ENCODE measurements at places on chromosomes 11 and 22.

DNA sequence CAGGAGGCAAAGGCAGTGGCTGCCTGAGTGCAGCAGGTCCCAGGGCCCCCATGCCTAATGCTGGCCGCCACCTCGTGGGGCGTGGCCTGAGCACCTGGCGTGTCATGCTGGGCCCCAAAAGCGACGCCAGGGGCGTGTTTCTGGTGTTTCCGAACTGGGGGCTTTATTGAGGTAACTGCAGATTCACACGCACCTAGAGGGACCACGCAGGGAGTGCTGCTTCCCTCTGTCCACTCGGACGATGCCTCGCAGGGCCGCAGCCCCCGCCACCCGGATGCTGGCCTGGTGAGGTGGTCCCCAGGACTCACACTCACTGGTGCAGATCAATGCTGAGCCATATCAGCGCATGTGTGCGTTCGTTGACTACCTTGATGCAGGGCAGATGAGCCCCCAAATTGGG lies 736.2 kb downstream of the BRD1 start:
- DNase-seq: no peak

DNA sequence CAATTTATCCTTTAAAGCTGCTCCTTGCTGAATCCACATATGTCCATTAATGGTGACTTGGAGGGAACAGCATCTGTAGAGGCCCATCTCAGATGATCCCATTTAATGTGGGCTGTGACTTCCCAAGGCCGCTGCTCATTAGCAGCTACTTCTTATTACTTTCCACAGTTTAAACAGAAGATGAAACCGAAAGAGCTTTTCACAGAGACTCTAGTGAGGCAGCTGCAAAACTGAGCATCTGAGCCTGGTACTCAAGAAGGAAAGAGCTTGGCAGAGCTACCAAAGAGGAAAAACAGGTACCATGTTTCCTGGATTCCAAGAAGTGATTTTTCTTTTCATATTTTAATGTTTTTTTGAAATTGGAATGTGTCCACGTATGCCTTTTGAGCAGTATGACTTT lies 110.5 kb upstream of the NARS2 start:
- no peak for DNase-seq

- no peak for DNase-seq
Observed at GRCh38 chr11:87871056-87871455, 304.2 kb downstream of the RAB38 start.

- peak; percentile 4 for DNase-seq
Observed at GRCh38 chr11:118791961-118792569, 1.1 kb upstream of the DDX6 start.

DNA sequence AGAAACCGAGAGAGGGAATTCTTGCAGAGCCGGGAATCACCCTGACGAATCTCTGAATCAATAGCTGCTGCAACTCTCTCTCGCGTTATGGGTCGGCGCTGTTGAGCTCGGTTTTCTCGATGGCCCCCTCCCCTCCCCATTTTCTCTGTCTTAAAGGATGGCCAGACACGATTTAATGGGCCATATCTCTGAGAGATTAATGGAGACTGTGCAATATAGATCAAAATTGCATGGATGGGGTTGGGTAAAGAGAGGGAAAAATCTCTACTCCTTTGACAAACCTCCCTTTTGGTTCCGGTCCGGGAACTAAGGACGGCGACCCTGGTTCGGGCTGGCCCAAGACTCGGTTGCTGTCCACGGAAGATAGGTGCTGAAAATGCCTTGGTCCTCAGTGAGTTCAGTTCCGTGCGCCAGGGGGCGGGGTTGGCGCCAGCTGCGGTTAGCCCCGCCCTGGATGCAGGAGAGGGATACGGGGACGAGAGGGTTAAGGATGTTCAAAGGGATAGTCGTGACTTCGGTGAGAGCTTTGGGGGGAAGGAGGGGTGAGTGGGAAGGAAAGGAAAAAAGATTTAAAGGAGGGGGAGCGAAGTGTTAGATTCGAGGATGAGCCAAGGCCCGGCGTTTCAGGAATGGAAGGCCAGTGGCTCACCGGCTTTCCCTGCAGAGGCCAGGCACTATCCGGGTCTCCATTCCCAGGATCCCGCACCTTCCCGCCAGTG lies 103.6 kb upstream of the HSD17B12 start:
- peak; percentile 56 for DNase-seq

- no peak for DNase-seq
Observed at GRCh38 chr22:25091458-25091857, 108.2 kb upstream of the CRYBB3 start.

- no peak for DNase-seq
Observed at GRCh38 chr11:126880872-126881271, 119.7 kb downstream of the KIRREL3 start.

DNA sequence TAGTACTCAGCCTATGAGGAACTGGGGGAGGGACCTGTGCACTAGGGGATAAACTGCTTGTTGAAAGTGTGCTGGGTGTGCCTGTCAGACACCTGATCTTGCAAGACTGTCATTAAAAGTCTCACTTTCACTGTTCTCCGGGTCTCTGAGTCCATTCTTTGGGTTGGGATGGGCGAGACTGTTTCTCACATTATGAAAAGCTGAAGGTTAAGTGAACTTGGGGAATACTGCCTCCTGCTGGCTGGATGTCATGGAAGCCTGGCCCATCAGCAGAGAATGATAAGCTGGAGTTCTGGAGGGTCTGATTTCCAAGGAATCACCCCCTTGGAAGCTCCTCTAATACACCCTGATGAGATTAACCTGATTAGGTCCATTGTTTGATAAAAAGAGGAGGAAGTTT lies 9.0 kb upstream of the VPREB1 start:
- no peak for DNase-seq

- DNase-seq: no peak
Observed at GRCh38 chr11:27408246-27408800, 45.3 kb upstream of the CCDC34 start.

- DNase-seq: no peak
Observed at GRCh38 chr11:134958336-134958640, 546.2 kb upstream of the B3GAT1 start.

- peak; percentile 17 for DNase-seq
Observed at GRCh38 chr22:41636467-41636866, 15.4 kb downstream of the XRCC6 start.

GRCh38 chr11:61298663-61299244 lies 3.6 kb upstream of the VWCE start:
- no peak for DNase-seq

DNA sequence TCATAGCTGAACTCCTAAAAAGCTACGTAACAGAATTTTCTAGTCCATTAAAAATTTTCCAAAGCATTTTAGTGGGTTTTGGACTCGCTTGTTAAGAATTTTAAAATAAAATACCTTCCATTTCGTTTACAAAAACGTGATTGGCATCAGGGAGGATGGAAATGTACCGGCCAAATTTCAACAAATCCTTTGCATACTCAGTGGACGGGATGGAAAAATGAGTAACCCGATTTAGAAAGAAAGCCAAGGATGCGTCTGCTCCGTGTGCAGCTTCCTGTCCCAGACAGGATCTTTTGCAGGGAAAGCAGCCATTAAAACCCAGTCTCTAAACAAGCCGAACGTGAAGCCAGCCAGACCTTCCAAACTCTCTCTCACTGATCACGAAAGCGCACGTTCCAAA lies 15.6 kb downstream of the TMEM184B start:
- DNase-seq: peak; percentile 83

GRCh38 chr11:8229299-8230177 lies 34.1 kb downstream of the LMO1 start:
- no peak for DNase-seq

- DNase-seq: no peak
Observed at GRCh38 chr11:70828593-70829082, 423.7 kb downstream of the SHANK2 start.

DNA sequence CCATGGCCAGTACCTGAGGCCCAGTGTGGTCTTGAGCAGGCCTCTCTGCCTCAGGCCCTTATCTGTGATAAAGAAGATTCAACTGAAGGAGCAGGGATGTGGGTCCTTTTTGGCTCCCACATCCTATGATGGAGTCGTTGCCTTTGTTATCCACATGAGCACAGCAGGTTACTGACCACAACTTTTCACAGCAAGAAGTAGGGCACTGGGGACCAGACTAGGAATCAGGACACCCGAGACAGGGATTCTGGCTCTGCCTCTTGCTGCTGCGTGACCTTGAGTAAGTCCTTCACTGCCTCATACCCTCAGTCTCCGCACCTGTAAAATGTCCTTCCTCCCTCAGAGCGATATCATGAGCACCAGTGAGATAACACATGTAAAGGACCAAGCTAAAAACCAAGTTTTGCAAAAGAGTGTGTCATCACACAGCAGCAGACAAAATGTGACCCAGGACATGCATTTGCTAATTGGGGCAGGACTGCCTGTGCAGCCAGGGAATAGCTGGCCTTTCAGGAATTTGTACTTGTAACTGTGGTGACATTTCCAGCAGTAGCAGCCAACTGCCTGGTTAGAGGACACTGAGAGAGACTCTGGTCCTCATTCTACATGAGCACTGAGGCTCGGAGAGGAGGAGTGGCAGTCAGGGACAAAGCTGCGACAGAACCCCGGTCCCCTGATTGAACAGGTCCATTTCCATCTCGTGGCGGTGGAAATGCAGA lies 13.2 kb upstream of the SMIM35 start:
- no peak for DNase-seq

GRCh38 chr11:119476666-119477331 lies 53.8 kb upstream of the THY1 start:
- DNase-seq: no peak
